ENCODE measurements at places on chromosomes 5 and 9.

- no peak for DNase-seq
Measured at GRCh38 chr9:83622433-83622938, 457 bp upstream of the IDNK start.

DNA sequence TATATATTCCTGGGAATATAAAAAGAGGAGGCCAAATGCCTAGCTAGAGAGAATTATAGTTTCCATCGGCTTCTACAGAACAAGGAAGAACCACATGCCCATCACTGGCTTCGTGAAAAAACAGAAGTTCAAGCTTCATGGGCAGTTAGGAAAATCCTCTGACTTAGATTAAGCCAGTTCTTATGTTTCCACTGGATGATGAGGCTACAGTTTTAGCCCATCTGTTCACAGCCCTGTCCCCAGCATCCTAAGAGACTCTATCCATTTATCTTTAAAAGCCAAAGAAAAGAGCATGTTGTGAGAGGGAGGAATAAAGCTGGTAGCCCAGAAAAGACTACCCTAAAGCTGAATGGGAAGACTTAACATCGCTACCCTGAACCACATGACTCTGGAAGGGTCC, 285.5 kb upstream of the WWC1 start:
- no peak for DNase-seq

GRCh38 chr9:89497978-89498851, at the start of gene SEMA4D:
Gene SEMA4D (minus strand): TSS chr9:89498113. CDS start chr9:89405456, 92,657 bp downstream.
- peak; percentile 77 for DNase-seq

GRCh38 chr5:1044117-1044516, 35.5 kb downstream of the NKD2 start:
- DNase-seq = no peak

DNA sequence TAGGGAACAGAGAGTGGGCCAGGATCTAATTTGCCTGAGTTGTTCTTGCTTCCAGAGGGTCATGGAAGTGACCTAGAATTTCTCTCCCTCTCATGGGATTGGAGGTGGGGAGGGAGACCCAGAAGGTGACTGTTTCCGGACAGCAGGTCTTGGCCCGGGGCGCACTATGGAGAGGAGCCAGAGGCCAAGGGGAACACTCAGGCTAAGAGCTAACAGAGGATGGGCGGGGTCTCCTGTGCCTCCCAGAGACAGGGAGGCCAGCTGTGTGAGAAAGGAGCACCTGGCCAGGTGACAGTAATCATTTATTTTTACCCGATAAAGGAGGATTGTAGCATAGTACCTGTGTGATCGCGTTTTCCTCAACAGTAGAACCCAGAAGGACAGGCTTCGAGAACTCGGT, 50.9 kb upstream of the ANKH start:
- no peak for DNase-seq

DNA sequence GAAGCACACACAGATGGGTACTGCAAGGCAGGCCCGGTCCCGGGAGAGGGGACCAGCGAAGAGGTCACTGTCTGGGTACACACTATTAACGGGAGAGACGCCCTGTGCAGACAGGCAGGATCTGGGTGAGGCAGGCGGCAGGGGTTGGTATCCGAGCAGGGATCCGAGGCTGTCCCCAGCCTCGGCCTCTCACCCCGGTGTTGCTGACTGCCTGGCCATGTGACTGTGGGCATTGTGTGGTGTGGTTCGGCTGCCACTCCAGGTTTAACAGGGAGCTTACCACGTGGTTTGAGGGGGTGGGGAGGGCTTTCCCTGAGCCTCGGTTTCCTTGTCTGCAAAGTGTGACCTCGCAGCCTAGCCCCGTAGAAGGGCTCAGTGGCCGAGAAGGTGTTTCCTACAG, 11.1 kb upstream of the RALGDS start:
- no peak for DNase-seq

- DNase-seq = no peak
Measured at GRCh38 chr9:90095682-90096081, 490.9 kb downstream of the GADD45G start.

- DNase-seq = no peak
Measured at GRCh38 chr5:1101961-1102713, 9.7 kb downstream of the SLC12A7 start.

DNA sequence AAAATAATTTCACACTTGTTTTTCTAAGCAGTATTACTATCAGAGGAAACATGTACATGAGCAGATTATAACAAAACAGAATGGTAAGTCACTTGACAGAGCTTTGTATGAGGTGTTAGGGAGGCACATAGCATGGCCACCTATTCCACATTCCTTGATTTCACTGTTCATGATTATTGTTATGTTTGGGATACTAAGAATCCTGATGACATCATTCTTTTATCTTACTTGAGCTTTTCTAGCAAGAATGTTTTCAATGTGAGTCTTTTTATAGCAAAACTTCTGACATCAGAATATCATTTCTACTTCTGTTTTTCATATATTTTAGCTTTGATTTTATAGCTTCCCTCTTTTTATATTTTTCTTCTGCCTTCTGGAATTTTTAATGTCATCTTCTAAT, 208.2 kb downstream of the DMRTA1 start:
- no peak for DNase-seq

DNA sequence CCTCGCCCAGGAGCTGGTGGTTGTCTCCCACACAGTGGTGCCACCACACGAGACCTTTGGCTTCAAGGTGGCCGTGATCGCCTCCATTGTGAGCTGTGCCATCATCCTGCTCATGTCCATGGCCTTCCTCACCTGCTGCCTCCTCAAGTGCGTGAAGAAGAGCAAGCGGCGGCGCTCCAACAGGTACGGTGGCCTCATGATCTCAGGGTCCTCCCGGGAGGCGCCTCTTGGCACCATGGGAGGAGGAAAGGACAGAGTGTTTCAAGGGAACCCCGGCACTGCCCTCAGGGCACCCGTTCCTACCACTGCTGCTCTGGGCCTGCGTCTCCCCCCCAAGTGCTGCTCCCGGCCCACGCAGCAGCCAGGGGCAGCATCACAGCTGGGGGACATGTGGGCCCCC, 18.2 kb upstream of the CARD19 start:
- DNase-seq = no peak

- DNase-seq = no peak
Measured at GRCh38 chr5:44446399-44446798, 57.2 kb upstream of the FGF10 start.

GRCh38 chr5:64835266-64835665, 66.5 kb downstream of the CWC27 start:
- DNase-seq = no peak

DNA sequence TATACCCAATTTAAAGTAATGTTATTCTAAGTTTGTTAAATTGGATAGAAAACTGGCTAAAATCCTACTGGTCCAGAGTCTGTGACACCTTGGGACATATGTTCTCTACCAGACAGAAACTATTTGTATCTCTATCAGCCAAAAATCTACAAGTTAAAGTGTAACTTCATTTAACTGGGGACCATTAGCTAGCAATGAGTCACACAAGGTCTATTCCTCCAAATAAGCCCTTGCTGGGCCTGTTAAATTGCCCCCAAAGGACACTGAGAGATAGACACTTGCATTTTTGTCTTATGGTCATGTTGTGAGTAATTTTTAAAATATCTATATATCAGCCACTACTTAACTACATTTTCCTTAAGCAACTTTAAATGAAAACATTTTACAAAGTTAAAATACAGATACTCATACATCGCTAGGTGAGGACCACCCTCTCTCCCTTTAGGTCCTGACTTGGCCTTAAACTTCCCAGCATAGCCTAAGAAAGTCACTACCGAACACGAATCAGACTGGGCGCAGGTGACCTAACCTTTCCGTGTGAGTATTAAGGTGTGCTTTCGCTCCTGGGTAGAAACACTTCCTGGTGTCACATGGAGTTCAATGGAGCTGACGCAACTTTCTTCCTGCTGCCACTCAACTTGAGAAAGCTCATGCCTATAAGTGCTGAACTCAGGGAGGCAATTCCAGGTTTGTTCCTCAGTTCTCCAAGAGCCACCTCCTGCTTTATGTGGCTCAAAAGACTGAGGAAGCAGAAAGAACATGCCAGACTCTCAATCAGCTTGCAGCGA, 249.1 kb downstream of the DIRAS2 start:
- DNase-seq = no peak

DNA sequence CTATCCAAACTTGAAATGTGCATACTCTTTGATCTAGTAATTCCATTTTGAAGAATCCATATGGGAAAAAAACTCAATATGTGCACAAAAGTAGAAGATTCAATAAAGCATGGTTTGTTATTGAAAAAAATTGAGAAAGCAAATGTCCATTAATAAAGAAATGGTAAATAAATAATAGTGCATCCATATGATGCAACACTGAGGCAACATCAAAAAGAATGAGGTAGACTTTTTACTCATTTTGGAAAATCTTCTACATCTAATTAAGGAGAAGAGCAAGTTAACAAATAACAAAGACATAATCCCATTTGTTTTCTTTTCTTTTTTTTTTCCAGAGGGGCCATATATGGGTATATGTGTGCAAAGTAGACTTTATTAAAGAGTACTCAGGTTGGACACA, 52.5 kb upstream of the FST start:
- DNase-seq = no peak

DNA sequence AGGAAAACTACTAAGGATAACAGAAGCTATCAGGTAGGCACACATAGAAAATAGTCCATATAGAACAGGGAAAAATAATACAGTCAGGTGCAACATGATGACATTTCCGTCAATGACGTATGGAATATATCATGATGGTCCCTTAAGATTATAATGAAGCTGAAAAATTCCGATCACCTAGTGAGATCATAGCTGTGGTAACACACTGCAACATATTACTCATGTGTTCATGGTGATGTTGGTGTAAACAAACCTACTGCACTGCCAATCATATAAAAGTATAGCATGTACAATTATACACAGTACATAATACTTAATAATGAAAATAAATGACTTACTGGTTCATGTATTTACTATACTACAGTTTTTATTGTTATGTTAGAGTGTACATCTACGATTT, 60.0 kb downstream of the MEGF9 start:
- DNase-seq = no peak

- DNase-seq = no peak
Measured at GRCh38 chr5:32428426-32428825, 16.1 kb downstream of the ZFR start.

GRCh38 chr5:39941416-39941815, 516.6 kb upstream of the DAB2 start:
- no peak for DNase-seq

- DNase-seq = no peak
Measured at GRCh38 chr9:136527131-136527530, 18.7 kb downstream of the NOTCH1 start.

- DNase-seq = no peak
Measured at GRCh38 chr9:130140706-130141105, 31.5 kb upstream of the NCS1 start.

DNA sequence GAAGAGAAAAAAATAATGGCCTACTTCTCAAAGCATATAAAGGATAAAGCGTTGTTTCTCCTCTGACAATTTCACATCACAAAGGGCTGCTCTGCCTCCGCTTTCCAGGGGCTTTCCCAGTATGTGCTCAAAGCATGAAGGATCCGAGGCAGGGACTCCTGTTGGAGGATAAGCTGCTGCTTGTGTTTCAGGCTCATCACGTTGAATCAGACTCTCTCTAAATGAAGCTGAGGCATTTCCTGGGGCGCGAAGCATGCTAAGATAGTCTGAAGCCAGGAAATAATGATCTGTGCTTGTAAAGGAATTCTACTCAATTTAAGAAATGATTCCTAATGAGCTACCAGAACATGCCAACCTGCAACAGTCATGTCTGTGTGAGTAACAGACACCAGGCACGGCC, 97.5 kb downstream of the MARCHF11 start:
- no peak for DNase-seq

- no peak for DNase-seq
Measured at GRCh38 chr5:101045689-101046088, 142.6 kb upstream of the ST8SIA4 start.

DNA sequence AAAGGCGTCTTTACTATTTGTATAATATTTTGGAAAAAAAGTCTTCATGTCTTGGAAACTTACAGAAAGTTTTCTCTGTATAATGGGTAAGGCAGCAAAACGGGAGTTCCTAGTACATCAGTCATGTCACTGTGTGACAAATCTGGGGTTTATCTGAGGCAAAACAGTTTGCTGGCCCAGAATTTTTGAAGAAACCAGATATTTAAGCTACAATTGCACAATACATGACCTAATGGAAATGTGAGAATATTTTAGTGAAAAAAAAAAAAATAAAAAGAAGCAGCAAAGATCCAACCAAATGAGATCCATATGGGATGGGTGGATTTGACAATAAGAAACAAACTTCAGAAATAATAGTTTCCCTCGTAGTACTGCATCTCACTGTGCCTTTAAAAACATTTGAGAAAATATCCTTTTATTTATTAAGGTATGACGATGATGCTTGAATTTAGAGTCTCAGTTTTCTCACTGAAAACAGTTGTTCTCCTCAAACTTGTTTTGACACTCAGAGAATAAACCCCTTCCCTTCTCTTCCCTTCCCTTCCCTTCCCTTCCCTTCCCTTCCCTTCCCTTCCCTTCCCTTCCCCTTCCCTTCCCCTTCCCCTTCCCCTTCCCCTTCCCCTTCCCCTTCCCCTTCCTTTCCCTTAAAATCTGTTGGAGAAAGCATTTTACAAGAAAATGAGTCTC, 180.5 kb upstream of the TUT7 start:
- DNase-seq = peak; percentile 29

DNA sequence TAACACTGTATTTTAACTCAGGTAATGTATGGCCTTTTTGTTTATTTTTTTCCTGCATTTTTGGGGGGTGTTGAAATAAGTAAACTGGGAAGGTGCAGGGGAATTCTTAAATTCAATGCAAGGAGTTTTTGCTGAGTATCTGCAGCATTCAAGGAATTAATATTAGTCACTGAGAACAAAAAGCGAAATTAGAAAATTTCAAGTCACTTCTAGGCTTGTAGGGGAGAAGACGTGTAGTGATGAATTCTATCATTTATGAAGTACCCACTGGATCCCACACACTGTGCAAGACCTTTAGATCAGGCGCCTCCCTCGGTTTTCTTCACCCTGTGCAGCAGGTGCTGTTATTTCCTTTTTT, 1.2 kb downstream of the EHMT1 start:
- DNase-seq = no peak

DNA sequence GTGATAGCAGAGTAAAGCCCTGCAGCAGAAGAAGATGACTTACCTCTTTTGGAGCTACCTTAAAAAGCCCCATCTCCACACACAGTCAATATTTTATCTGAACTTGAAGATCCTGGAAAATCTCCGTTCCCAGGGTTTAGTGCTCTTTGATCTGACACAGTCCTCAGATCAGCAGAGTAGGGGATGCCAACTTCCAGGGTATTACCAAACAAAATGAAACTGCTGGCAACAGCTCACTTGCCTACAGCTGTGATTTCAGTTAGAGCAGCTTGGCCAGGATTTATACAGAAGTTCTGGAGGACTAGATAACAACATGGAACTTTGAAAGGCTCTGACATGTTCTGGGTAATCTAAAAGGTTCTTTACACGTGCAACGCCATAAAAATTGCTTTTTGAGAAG, 1537.8 kb upstream of the ACO1 start:
- no peak for DNase-seq
